Activated CD4-positive, alpha-beta T cell treated with anti-CD3 and anti-CD28 coated beads for 48 hours (primary cell): ENCODE measurements at places on chromosomes 16 and 17.

GRCh38 chr17:50662632-50663225 lies 28.0 kb downstream of the ABCC3 start:
- DNase-seq, result no peak

DNA sequence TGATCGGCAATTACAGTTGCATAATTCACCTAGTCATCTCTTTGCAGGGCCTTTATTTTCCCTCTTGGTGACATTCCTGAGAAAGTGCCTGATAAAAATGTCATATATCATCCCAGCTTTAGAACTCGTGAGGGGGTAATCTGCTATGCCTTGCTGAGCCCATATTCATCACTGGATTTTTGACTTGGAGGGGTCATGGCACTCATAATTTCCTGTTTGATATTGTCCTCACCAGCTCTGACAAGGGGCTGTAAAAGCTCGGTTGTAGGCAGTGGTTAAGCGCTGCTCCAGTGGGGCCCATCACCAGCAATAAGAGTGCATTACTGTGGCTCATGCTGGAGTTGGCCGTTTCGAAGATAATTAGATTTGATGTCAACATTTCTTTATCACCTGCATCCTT lies 227.3 kb downstream of the IRX3 start:
- no peak for DNase-seq

DNA sequence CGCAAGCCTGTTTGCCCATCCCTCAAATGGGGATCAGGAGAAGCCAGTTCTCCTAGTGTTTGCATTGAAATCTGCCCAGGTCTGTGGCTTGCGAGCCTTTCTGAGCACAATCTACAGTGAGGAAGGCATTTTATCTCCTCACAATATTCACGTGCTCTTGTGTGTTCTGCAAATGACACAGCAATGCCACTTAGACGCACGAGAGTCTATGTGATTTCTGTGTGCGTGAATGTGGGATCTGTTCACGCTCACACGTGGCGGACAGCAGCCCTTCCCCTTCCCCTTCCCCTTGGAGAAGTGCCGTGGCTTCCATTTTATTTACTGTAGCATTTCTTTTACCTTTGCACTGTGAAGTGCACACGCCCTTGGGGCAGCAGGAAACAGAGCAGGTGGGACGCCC lies 17.7 kb upstream of the CBFA2T3 start:
- DNase-seq, result no peak

DNA sequence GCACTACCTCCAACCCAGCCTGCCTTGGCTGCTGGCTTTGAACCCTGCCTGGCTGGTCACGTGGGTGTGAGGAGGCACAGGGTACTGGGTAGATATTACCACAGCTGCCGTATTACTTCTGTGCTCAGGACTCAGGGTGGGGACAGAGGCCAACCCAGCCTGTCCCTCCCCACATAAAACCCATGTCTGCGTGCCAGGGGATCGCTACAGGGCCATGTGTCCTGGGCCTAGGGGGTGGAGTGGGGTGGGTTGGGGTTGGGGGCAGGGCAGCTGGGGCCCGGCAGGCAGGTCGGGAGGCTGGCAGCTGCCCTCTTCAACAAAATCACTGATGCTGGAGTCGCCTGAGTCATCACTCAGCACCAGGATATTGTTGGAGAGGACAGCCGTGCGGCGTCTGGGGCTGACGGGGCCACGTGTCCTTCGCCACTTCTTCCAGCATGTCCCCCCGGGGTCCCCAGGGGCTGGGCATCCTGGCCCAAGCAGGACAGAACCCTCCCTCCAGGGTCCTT lies 39.7 kb upstream of the PVALEF start:
- DNase-seq, result no peak

DNA sequence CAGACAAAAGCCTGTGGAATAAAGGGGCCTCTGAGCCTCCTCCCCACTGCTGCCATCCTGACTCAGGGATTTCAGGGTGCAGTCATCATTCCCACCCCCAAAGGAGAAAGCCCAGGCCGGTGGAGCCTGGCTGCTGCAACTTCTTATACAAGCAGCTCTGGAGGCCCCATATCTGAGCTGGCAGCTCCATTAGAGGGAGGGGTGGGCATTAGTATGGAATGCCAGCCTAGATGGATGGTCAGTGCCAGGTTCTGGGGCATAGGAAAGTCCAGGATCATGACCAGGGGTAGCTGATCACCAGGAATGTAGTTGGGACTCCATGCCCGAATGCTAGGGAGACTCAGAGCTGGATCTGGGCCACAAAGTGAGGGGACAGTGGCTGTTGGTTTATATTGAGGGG lies 581.0 kb downstream of the KCNJ18 start:
- no peak for DNase-seq

- DNase-seq, result no peak
Measured at GRCh38 chr17:76843703-76844484, 24.3 kb upstream of the MGAT5B start.

GRCh38 chr16:55913716-55914115 lies 38.5 kb upstream of the CES5A start:
- no peak for DNase-seq

DNA sequence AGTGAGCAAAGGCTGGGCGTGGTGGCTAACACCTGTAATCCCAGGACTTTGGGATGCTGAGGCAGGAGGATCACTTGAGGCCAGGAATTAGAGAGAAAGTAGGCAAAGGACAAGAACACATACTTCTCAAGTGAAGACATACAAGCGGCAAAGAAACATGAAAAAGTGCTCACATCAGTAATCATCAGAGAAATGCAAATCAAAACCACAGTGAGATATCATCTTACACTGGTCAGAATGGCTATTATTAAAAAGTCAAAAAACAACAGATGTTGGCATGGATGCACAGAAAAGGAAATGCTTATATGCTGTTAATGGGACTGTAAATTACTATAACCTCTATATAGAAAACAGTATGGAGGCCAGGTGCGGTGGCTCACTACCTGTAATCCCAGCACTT lies 12.2 kb upstream of the SLX4 start:
- DNase-seq, result no peak

- DNase-seq, result no peak
Measured at GRCh38 chr17:33169580-33170285, 123.4 kb downstream of the ASIC2 start.

DNA sequence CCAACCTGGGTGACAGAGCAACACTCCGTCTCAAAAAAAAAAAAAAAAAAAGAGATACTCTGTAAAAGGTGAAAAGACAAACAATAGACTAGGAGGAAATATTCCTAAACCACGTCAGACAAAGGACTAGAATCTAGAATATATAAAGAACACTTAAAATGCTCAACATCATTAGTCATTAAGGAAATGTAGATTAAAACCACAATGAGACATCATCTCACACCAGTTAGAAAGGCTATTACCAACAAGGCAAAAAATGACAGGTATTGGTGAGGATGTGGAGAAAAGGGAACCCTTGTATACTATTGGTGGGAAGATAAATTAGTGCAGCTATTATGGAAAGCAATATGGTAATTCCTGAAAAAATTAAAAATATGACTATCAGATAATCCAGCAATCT lies 903.1 kb upstream of the SOX9 start:
- DNase-seq, result no peak

DNA sequence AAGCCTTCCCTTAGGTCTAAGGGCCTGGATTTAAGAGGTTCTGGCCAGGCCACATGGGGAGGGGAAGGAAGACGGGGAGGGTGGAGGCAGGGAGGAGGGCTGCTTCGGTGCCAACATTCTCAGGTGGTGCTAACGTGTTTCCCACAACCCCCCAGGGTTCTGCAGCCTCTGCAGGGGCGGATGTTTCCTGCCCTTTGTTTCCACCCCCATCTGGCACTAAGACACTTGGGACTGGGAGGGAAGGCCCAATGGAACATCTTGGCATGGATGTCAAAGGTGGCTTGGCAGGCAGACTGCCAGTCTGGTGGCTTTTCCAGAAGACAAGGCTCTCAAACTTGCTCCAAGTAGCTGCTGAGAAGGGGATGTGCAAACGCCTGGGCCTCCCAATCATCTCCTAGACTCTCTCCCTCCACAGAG lies 12.7 kb downstream of the HIC1 start:
- DNase-seq, result no peak

DNA sequence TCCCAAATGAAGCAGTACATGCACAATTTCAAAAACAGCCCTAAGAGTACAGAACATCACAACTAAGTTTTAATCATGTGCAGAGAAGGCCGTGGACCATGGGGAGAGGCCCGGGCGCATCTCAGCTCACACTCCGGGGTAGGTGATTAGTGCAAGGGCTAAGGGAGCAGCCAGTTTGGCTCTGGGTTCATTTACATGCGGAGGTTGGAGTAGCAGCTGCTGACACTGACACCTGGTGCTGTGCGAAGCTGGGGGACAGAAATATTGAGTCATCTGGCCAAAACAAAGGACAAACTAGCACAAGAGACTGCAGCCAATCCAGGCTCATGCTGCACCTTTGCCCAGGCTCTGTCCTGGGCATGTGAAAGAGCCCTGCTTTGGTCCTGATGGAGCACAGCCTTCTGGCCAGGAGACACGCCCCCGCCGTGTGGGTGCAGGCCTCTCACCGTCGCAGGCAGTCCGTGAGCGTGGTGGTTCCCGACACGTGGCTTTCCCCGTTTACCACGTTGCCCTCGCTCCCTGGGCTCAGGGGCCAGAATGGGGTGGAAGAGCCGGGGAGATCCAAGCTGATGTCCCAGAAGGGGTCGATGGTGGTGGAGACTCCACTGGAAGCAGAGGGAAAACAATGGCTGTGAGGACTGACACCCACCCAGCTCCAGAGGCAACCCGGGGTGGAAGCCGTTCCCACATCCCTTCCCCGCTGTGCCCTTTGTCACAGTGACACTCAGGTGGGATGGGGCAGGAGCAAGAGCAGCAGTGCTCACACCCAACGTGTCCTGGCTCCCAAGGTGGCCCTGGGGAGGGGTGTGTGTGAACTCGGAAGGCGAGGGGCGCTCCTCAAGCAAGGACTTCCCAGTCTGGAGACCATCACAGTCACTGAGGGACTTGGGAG lies 31.9 kb downstream of the USP22 start:
- DNase-seq, result no peak

GRCh38 chr17:71764505-71764904 lies 356.3 kb upstream of the SOX9 start:
- no peak for DNase-seq

- DNase-seq, result no peak
Measured at GRCh38 chr17:44749076-44749979, 9.5 kb upstream of the ADAM11 start.

GRCh38 chr17:66416207-66416940 lies 114.0 kb downstream of the PRKCA start:
- no peak for DNase-seq

DNA sequence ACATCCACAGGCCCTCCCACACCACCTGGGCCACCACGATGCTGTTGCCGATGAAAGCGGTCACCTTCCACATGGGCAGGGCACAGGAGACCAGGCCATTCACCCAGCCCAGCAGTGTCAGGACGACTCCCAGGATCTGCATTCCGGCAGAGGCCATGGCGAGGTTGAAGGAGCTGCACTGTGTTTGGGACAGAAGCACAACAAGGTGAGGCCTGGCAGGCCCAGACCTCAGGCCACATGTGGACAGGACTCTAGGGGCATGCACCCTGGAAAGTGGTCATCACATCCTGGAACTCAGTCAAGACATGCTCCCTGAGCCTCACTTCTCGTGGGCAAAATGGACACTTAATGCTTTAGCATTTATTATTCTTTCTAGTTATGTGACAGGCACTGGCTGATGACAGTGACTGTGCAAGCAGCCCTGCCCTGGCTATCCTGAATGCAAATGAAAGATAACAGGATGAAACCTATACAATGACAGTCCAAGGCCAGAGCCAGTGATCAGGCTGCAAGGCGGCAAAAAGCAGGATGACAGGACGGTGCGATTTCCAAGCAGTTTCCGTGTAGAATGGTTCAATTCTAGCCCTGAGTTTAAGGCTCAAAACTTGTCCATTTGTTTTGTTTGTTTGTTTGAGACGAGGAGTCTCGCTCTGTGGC lies 2.0 kb downstream of the CLDN6 start:
- no peak for DNase-seq

GRCh38 chr16:79286646-79287423 lies 313.7 kb downstream of the MAF start:
- peak; percentile 61 for DNase-seq
